ENCODE measurements at places on chromosomes 12 and 14.

DNA sequence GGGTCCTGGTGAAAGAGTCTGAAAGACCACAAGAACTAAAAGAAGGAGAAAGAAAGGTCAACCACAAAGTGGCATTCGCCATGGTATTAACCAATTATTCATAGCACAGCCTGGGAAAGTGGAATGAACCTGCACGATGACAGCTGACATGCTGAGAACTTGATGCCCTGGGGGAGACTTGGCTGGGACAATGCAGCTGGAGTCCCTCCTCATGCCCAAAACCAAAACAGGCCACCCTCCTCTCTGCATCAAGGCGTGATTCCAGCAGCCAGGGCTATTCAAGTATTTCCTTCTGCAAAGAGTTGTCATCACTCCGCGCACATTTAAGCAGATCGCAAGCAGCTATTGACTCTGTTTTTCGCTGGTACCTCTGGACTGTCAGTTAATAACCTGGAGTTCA lies 167.1 kb upstream of the NOS1 start:
- no peak for DNase-seq

DNA sequence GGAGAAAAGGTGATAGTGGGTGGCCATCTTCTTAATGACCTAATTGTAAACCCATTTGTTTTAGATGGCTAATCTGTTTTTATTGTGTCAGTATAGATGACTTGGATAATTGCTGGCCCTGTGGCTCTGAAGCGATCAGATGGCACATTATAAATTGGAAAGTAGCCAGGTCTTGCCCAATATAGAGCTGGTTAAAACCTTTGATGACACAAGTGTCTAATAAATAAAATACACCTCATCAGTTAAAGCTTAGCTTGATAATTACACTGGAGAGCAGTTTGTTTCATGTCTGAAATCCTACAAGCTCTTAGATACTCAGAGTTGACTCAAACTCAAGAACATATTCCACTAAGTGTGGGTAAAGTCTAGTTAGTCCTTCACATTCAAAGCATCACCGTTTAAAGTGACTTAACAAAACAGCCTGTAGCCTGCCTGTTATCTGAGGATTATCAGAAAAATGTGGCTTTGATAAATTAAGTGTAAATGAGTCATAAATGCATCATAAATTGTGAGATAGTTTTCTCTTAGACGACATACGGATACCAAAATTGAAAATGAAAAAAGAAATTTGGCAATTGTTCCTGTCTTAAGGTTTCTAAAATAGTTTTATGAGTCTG lies 280.9 kb downstream of the LRIG3 start:
- no peak for DNase-seq

- no peak for DNase-seq
These were observed 463.0 kb downstream of the AACS start for GRCh38 chr12:125528281-125528680.

- DNase-seq = no peak
These were observed 550.1 kb downstream of the SLC6A15 start for GRCh38 chr12:84362552-84362897.

GRCh38 chr12:69433653-69434052 lies 36.5 kb upstream of the FRS2 start:
- DNase-seq = no peak

- DNase-seq = no peak
These were observed 75.3 kb downstream of the SRGAP1 start for GRCh38 chr12:63919756-63920155.
